ENCODE measurements at places on chromosomes 2 and 18.

DNA sequence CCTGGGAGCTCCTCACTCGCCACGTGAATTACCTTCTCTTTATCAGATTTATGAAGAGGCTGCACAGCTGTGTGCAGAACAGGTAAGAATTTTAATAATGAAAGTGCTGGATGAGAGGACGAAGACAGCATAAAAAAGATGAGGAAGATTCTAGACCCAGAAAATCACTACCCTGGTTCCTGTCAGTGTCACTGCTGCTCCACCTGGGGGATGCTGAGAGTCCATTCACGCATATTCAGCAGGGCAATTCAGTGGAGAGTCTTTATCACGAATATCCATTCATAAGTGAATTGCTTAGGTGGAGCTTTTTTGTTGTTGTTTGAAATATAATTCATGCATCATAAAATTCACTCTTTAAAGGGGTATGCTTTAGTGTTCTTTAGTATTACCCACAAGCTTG, 52.0 kb downstream of the MRPL33 start:
- no peak for DNase-seq

- no peak for DNase-seq
Measured at GRCh38 chr2:60502144-60502543, 51.3 kb downstream of the BCL11A start.

- DNase-seq = no peak
Measured at GRCh38 chr18:78071776-78072175, 822.1 kb downstream of the GALR1 start.

DNA sequence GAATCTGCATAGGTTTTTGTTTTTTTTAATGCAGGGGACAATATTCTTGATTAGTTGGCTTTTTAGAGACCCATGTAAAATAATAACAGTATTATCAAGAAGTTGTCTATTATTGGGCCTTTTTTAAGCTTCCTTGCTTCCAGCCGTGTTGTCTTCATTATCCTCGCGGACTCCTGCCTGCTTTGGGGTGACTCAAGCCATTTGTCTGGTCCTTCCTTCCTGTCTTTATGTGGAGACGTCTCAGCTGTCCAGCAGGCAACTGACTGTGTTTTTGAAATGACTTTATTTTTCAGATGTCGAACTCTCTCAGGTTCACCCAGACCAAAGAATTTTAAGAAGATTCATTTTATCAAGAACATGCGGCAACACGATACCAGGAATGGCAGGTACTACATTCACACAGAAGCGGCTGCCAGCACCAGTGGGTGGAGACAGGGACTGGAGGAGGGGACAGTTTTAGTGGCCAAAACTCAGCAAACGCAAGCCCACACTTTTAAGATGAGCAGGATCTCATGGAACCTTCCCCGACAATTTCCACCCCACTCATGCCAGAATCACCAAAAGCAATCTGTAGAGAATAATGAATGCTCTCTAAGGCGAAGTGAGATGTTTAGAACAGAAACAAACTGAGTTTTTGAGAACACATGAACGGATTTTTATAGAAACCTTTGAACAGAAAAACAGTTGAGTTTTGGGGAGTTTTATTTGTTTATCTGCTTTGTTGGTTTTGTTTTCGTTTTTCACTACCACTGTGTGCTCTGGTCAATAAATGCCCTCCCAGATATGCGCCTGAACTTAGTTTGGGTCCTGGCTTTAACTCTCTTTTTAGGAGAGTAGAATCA, 59.1 kb downstream of the CABLES1 start:
- no peak for DNase-seq

GRCh38 chr2:179429597-179429996, 165.0 kb upstream of the SESTD1 start:
- DNase-seq = no peak

DNA sequence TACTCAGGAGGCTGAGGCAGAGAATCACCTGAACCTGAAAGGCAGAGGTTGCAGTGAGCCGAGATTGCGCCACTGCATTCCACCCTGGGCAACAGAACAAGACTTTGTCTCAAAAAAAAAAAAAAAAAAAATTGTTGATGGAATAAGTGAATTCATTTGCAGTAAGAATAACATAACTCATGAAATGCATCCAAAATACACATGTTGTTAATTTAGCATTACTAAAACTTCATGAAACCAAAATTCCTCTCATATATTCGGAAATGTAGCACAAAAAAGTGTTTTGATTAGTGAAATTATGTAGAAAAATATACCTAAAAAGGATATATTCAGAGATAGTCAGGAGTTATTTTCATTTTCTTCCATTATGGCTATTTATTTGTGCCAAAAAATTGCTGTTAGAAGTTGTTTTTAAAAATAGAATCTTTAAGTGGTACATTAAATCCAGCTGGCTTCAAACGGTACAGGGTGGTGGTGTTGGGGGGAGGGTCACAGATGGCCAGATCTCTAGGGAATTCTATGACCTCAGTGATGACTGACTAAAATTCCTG, 78.2 kb upstream of the UGP2 start:
- no peak for DNase-seq

GRCh38 chr2:197216361-197216979, 94.1 kb downstream of the ANKRD44 start:
- no peak for DNase-seq

GRCh38 chr2:158056875-158057274, 44.8 kb upstream of the UPP2 start:
- no peak for DNase-seq

DNA sequence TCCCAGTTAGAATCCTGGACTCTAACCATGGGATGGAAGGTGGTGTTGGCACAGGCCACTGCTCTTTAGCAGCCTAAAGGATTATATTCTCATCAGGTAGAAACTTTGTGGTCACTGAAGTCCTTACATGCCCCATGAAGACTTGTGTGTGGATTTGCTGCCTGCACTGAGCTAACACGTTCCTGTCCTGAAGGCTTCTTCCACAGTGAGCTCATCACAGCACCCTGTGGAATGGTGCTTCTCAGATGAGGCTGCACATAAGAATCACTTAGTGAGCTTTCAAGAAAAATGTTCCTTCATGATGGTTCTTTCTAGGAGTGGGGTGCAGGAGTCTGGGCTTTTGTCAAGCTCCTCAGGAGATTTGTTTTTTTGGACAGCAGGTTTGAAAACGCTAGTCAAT, 26.8 kb downstream of the STAMBP start:
- no peak for DNase-seq

GRCh38 chr18:53795610-53796009, 428.9 kb downstream of the MBD2 start:
- DNase-seq = no peak

GRCh38 chr2:73307720-73308119, 14.4 kb upstream of the EGR4 start:
- no peak for DNase-seq

GRCh38 chr2:217710211-217710765, 292.5 kb downstream of the TNS1 start:
- DNase-seq = no peak

DNA sequence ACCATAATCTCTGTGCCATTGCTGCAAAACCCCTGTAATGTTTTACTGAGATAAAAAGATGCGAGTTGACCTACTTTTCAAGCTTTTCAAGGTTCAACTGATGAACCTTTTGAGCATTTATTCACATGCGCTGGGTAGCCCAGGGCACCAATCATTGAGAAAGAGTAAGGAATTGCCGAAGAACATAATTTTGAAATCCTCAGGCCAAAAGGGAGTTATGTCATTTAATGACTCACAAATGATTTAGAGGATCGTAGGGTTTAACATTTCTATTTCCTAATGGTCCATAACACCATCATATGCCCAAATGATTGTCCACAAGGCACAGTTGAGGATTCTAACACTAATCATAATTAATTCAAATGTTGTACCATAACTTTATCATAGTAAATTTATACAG, 20.2 kb upstream of the DLX1 start:
- no peak for DNase-seq

- no peak for DNase-seq
Measured at GRCh38 chr2:20481798-20482405, 35.0 kb downstream of the RHOB start.

GRCh38 chr2:151363709-151364108, 6.3 kb downstream of the TNFAIP6 start:
- no peak for DNase-seq

GRCh38 chr18:44625386-44625785, 55.3 kb upstream of the SETBP1 start:
- no peak for DNase-seq

- DNase-seq = no peak
Measured at GRCh38 chr2:240685771-240686371, 3.2 kb upstream of the AQP12B start.

DNA sequence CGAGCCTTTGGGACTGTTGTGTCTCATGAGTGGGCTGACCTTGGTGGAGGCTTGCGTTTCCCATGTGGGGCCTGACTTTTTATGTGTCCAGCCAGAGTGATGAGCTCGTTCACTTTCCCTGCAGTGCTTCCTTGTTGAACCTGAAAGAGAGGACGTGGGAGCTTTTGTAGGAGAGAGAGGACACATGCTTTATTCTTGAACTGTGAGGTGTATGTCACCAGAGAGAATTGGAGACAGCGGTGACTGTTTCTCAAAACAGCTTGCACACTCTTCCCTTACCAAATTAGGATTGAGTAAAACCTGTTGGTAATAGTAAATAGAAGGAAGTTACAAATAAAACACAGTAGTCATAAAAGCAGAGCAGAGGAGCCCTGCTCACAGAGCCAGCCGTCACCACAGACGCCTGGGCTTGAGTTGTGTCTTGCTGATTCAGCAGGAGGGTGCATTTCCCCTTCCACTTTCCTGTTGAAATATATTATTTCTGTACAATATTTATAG, 60.7 kb downstream of the INPP4A start:
- peak; percentile 23 for DNase-seq

DNA sequence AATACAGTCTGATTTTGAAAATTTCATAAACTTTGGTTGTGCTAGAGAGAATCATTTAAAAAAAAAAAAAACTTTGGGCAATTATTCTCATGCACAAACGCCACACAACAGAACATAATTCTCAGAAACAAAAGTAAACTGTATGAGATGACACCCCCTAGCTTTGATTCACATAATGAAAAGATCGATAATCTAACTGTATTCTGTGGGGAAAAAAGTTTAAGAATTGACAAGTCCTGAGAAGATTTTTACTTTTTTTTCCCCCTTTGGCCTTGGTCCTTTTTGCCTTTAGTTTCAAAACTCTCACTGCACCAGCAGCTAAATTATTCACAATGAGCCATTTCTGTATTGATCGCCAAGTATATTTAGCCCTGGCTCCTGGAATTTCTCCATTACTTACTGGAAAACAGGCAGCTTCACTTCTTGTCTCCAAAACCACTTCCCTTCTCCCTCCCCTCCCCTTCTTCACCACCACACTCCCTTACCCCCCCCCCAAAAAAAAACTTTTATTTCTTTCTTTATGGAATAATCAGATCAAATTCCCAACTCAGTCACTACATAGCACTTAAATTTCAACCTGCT, 2.0 kb downstream of the IKZF2 start:
- no peak for DNase-seq

GRCh38 chr2:151260573-151261230, 961 bp downstream of the RBM43 start:
- DNase-seq = peak; percentile 66

DNA sequence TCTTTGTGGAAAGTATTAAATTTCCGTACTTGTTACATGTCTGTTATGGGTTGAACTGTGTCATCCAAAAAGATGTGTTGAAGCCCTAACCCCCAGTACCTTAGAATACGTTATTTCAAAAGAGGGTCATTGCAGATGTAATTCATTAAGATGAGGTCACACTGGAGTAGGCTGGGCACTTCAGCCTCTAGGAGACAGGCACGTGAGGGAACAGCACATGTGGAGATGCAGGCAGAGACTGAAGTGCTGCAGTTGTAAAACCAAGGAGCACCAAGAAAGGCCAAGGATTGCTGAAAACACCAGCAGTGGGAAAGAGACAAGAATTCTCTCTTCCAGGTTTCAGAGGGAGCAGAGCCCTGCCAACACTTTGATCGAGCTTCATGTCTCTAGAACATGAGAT, 4.6 kb upstream of the RHBDD1 start:
- DNase-seq = no peak

DNA sequence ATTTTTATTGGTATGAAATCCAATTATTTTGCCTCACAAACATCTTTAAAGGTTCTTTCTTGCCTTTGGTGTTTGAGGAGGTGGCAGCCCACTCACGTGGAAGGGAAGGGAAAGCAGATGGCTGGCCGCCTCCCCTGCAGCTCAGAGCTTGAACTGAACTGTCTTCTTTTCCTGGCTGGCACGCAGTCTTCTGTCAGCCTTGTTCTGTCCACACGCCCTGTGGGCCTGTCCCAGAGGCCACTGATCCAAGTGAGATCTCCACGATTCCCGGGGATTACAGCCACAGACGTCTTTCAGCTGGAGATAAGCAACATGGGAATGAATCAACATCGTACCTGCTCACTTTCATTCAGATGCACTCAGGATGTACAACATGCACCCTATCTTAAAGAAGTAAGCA, 73.3 kb downstream of the TMEM18 start:
- DNase-seq = no peak

DNA sequence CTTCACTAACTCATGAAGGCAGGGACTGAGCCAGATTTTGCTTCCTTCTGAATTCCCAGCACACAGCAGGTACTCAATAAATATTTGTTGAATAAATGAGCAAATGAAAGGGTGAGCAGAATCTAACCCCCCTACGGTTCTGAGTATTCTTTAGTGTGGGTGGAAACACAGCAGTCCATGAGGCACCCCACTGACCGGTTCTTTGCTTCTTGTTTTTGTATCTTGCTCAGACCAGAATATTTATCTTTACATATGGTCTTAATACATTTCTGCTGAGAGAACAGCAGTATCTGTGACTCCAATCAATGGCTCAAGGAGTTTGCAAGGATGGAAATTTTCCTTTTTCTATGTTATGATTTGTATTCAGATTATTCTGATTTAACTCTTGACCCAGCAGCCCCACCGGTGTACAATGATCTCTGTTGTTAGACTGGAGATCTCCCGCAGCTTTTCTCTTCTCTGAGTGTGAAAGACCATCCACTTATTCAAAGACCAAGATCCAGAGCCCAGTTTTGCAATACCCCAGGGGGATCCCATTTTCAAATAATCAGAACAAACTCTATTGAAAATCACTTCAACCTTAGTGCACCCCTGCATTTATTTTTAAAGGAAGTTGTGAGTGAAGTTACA, 506.5 kb upstream of the TNP1 start:
- DNase-seq = no peak

DNA sequence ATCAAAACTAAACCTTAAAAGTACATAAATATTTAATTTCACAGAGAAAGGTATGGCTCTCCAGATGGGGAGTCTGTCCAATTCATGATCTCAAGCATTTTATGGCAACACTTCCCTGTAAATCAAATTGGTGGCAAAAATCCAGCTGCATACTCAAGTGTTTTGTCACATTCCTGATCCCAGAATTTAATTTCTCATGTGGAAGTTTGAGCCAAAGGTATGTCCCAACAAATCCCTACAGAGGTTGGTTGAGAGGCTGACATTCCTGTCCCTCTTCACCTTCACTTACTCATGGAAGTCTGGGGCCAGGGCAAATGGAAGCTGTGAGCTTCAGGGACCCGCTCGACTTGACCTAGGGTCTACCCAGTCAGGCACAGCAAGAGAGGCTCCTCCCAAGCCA, 17.7 kb downstream of the KLF7 start:
- DNase-seq = no peak

GRCh38 chr2:157393348-157393747, 50.5 kb downstream of the CYTIP start:
- no peak for DNase-seq

- no peak for DNase-seq
Measured at GRCh38 chr2:225493420-225494099, 94.0 kb downstream of the NYAP2 start.

Measured in CD4-positive, alpha-beta T cell (primary cell).